ENCODE measurements at places on chromosomes 13 and 19.

GRCh38 chr19:52492994-52493470, 34.4 kb upstream of the ZNF808 start:
- no peak for DNase-seq

DNA sequence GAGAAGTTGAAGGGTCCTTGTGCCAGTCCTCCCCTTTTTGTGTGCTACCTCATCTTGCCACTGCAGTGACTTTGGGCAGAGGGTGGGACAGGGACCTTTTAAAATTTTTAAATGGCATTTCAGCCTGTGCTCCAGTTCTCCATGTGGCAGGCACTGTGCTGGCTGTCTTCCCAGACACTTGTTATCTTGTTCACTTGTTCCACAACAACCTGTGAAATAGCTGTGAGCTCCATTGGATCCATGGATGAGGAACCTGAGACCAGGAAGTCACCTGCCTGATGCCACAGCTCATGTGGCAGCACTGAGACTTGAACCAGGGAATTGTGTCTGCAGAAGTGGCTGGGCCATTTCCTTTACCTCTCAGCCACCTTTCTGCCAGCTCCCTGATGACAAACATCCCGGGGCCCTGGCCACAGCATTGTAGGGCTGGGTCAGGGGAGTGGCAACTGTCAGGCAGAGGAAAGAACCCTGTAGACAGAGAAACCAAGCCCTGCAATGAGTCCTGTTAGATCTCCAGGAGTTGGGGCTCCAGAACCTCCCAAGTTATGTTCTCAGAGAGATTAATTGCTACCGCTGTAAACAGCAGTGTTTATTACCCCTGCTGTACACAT, 6.4 kb downstream of the EGLN2 start:
- no peak for DNase-seq

DNA sequence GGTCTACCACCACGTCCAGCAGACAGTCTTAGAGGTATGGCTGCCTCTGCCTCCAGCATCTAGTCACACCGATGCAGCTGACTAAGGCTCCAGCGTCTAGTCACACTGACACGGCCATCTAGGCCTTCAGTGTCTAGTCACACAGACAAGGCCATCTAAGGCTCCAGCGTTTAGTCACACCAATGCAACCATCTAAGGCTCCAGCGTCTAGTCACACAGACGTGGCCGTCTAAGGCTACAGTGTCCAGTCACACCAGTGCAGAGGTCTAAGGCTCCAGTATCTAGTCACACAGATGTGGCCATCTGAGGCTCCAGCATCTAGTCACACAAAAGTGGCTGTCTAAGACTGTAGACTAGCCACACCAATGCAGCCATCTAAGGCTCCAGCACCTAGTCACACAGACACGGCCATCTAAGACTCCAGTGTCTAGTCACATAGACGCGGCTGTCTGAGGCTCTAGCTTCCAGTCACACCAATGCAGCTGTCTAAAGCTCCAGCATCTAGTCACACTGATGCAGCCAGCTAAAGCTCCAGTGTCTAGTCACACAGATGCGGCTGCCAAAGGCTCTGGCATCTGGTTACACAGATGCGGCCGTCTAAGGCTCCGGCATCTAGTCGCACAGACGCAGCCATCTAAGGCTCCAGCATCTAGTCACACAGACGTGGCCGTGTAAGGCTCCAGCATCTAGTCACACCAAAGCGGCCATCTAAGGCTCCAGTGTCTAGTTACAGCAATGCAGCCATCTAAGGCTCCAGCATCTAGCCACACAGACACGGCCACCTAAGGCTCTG, 55.1 kb downstream of the KLF2 start:
- no peak for DNase-seq

DNA sequence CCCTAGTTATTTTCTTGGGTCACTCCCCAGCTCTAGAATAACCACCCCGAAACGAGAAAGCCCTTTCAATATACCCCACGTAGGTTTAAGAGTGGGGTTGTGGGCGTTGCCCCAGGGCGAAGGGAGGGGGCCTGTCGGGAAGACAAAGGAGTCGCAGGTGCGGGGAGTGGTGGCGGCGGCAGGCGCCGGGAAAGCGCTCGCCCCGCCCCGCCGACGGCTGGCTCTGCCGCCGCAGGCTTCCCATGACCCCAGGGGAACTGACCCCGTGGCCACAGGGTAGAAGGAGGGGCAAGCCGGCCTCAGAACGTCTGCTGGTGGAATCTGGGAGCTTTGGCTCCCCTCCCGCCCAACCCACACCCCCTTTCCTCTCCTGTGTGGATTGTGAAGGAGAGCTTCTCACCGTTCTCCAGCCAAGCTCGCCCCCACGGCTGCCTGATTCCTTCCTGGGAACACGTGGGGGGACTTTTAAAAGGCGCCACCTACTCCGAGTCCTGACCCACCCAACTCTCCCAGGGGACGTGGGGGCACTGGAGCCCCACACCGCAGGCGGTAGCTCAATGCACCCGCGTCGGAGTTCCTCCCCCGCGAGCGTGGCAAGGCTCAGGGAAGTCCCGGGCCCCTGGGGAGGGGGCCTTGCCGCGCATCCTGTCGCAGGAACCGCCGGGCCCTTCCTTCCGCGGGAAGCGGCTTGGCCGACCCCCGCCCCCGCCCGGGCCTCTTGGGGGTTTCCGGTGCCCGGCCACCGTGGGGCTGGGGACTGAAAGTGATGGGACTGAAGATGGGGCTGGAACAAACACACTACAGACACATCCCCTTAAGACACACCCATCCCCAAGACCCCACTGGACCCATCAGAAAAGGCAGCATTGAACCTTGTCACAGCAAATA, 5.5 kb downstream of the IER2 start:
- peak; percentile 21 for DNase-seq

GRCh38 chr13:98514288-98514687, 62.6 kb downstream of the STK24 start:
- no peak for DNase-seq

All from activated naive CD4-positive, alpha-beta T cell (primary cell).